Activated effector memory CD4-positive, alpha-beta T cell treated with Interleukin-2 at 50 U/mL for 16 hours (primary cell): ENCODE measurements at places on chromosomes 3 and 15.

DNA sequence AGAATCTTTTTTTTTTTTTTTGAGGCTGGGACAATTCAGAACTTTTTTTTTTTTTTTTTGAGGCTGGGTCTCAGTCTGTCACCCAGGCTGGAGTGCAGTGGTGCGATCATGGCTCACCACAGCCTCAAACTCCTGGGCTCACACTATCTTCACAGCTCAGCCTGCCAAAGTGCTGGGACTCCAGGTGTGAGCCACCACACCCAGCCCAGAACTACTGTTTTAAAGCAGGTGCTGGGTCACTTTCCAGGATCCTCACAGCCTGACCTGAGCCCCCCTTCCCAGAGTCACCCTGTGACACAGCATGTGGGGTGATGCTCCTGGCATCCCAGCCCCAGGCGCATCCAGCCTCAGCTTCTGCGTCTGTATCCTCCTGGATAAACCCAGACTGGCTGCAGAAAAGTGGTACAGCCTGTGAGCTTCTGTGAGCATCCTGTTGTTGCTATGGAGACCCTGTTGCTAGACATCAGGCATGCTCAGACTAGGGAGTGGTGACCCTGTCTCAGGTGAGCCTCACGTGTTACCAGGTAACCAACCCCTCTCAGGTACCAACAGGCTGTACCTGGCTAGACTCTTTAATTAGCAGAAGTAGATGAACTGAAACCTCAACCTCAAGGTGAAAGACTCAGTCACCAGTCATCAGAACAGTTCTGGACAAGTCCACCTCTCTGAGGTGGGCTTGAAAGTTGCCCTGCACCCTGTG lies 15.0 kb downstream of the KLF13 start:
- DNase-seq: no peak

- no peak for DNase-seq
Observed at GRCh38 chr15:72313448-72313840, 6.5 kb downstream of the CELF6 start.

DNA sequence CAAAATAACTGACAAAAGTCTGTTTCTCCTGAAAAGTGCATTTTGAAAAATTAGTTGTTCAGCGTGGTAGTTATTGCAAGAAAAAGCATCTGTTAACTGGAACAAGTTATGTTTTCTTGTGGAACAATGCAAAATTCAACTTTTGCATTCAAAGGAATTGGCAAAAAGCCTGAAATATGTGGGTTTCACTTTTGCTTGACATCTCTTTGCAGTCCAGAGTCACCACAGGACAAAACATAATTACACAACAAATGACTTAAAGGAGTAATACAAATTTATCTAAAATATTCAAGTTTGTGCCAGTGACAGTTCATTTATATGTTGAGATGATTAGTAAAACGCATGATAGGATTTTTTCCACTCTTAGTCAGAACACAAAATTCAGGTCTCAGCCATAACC lies 96.3 kb upstream of the P2RY1 start:
- DNase-seq: no peak

GRCh38 chr3:113261063-113261625 lies 49.8 kb downstream of the BOC start:
- no peak for DNase-seq

- no peak for DNase-seq
Observed at GRCh38 chr3:143134471-143134870, 14.9 kb downstream of the CHST2 start.

DNA sequence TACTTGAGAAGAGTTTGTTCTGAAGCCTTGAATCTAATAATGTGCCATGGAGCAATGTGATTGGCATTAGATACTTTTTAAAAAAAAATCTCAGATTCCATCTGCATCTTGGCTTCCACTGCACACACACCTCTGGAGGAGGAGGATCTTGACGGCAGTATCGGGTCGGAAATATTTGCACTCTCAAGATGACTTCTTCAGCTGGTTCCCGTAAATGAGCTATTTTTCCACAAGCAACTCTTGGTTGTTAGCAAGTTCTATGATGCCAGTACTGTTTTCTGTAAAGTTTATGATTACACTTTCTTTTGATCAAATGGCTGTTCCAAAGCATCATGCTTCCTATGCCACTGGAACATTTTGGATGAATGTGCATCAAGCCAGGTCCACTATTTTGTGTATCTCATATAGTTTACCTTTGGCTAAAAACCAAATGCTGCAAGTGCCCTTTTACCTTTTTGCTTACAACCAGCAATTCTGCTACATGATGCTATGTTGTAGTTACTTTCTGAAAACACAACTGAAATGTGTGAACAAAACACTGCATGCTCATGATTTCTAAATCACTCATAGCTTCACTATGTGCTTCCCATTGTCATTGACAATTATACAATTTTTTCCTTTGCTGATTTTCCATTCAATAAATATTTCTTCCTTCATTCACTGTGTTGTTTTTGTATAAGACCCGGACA lies 43.8 kb downstream of the CCR3 start:
- no peak for DNase-seq

DNA sequence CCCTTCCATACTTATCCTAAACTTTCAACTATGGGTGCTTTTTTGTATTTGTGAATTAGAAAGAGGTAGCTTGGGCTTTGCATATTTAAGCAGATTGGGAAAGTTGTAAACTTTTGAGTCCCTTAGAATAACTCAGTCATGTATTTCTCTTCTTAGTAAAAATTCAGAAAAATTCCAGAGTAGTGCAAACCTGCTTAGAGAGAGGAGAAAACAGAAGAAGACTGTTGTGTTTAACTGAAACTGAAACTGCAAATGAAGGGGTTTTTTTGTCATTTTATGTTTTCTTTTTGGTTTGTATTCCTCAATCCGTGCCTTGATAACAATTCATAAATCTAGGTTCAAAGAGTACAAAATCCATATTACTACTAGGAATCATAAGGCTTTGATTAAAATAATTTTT lies 31.3 kb downstream of the CD200 start:
- no peak for DNase-seq

DNA sequence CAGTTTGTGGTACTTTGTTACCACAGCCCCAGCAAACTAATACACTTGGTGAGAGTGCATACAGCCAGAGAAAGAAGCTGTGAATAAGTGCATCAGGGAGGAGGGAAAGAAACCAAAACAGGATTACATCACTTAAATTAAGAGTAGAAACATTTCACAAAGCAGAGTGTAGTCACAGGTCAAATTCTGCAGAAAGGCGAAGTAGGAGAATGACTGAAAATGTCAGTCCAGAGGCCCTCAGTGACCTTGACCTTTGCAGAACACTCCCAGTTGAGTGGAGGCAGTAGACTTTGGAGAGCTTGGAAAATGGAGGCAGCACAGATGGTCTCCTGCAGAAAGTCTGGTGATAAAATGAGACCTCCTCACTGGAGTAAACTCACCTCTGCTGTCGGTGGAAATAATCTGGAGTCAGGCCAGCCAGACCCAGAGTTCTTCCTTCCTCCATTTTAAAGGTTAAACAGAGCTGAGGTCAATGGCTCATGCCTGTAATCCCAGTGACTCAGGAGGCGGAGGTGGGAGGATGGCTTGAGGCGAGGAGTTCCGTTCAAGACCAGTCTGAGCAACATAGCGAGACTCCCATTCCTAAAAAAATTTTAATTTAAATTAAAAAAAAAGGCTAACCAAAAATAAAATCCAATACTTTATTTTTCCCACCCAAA lies 5.0 kb downstream of the CD86 start:
- no peak for DNase-seq
